ENCODE measurements at places on chromosomes 7 and 10. TPM values are rescaled to one million over a fixed set of nuclear protein-coding genes. Genes with fewer than 3 reads are reported as not detected.

Gene ZNF479
- not detected for total RNA-seq

Gene EFCAB10
- total RNA-seq: not detected

Gene ATRNL1
- not detected for total RNA-seq

Gene RET
- not detected for total RNA-seq

Gene NEBL
- total RNA-seq: 0.83 TPM

Gene SPDYE11
- not detected for total RNA-seq

Gene IDI2
- not detected for total RNA-seq

Gene BHLHA15
- total RNA-seq: 1.2 TPM

Gene NPFFR1
- not detected for total RNA-seq

Gene AKR1E2
- total RNA-seq: 8.2 TPM
